ENCODE measurements at places on chromosomes 1 and 21.

- DNase-seq = no peak
Observed at GRCh38 chr1:166869318-166870099, 6.6 kb downstream of the TADA1 start.

DNA sequence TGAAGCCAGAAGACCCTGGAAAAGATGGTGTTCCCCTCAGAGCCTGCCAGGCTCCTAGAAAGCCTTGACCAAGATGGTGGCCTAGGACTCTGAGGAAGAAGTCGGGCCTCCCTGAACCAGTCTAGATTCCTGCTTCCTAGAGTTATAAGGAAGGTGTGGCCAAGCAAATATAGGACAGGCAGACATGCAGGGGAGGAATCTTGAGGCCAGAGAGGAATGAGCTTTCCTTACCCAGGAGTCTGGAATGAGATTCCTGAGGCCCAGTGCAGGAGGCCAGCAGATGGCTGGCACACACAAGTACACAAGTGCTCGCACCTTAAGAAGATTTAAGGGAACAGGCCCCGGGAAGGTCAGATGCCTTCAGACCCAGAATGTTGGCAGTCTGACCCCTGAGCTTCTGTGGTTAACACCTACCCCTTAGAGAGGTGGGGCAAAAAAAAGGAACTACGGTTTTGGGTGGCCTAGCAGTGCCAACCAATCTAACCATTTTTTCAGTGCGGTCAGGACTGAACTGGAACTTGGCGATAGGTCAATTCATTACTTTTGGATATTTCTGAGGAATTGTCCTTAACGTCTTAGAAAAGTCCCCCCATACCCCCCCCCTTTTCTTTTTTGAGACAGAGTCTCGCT lies 73.3 kb downstream of the MDM4 start:
- no peak for DNase-seq

GRCh38 chr1:246066573-246066972 lies 440.5 kb downstream of the SMYD3 start:
- DNase-seq = no peak

DNA sequence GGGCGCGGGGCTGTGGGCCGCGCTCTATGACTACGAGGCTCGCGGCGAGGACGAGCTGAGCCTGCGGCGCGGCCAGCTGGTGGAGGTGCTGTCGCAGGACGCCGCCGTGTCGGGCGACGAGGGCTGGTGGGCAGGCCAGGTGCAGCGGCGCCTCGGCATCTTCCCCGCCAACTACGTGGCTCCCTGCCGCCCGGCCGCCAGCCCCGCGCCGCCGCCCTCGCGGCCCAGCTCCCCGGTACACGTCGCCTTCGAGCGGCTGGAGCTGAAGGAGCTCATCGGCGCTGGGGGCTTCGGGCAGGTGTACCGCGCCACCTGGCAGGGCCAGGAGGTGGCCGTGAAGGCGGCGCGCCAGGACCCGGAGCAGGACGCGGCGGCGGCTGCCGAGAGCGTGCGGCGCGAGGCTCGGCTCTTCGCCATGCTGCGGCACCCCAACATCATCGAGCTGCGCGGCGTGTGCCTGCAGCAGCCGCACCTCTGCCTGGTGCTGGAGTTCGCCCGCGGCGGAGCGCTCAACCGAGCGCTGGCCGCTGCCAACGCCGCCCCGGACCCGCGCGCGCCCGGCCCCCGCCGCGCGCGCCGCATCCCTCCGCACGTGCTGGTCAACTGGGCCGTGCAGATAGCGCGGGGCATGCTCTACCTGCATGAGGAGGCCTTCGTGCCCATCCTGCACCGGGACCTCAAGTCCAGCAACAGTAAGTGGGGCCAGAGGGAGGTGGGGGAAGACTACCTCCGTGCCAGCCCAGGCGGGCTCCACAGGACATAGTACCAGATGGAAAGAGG lies 808 bp downstream of the MAP3K21 start:
- peak; percentile 62 for DNase-seq

DNA sequence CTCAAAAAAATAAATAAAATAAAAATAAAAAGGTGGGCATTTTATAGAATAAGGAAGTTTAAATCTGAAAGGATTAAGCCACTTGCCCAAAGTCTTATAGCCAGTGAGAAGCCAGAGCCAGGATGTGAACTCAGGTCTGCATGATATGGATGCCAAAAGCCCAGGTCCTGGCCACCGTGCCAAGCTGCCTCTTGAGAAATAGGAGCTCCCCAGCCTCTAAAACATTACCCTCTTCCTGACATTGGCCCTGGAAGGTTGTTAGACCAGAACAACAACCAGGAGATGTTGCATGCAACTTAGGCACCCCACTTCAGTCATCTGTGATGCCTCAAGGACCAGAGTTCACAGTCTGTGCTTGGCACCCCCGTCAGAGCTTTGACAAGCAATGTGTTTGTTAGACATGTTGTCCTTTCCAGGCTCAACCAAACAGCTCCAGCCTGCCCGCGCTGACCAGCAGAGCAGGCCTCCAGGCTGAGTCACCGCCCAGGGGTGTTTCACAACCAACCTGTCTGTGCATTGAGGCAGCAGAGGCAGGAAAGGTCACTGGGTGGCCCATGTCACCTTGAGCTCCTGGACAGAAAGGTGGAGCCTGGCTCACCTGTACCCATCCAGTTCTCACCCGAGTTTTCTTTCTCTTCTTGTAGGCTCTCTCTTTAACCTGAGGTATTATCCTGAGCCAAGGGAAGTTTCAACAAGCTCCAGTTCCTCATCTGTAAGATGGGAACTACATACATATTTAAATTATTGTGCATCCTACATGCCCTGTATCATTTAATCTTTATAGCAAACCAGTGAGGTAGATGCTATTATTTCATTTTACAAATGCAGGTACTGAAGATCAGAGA lies 14.9 kb upstream of the MED18 start:
- no peak for DNase-seq

DNA sequence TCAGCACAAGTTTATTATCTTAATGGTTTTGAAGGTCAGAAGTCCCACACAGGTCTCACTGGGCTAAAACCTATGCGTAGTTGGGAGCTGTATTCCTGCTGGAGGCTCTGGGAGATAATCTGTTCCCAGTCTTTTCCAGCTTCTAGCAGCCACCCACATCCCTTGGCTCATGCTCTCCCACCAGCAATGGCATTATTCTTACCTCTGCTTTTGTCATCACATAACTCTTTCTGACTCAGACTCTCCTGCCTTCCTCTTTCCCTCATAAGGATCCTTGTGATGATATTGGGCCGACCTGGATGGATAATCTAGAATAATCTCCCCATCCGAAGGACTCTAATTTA lies 122.2 kb upstream of the PRDX6 start:
- DNase-seq = no peak

- DNase-seq = peak; percentile 36
Observed at GRCh38 chr1:205920159-205920558, 23.1 kb downstream of the SLC26A9 start.

DNA sequence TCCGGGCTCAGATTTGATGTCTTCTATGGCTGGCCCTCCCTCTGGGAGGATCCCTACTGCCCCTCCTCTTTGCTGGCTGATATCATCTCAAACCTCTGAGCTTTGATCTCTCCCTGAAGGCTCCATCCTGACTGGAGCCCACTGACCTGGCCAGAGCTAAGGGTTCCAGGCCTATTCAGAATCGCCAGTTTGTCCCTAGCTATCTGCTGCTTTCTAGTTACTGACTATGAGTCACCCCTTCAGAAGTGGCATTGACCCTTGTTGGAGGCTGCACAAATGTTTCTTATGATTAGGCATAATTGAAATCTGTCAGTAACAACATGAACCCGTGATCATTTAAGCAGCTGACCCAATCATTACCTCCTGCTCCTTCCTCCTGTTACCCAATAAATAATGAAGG lies 87.1 kb downstream of the ABCA4 start:
- no peak for DNase-seq

- DNase-seq = no peak
Observed at GRCh38 chr1:46458190-46458589, 31.4 kb upstream of the DMBX1 start.

DNA sequence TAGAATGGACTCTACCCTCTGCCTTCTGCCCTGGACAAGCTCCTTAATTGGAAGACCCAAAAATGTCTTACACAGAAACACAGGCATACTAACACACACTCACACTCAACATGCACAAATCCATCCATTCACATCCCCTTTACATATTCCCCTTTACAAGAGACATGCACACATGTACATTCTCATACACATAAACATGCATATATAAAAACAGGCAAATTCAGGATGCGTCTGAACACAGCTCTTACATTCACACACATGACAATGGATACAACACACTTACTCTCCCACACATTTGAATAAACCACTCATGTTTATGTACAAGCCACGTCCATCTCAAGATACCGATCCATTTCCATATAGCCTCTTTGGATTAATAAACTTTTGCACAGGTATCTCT lies 84.4 kb downstream of the HMGB4 start:
- DNase-seq = no peak

Data from activated CD8-positive, alpha-beta memory T cell treated with anti-CD3 and anti-CD28 coated beads, Interleukin-2, amount 50 U/mL, for 48 hours (primary cell).